Activated CD8-positive, alpha-beta memory T cell treated with anti-CD3 and anti-CD28 coated beads for 4 hours (primary cell): ENCODE measurements at places on chromosomes 2 and 18.

GRCh38 chr2:120906914-120907313, 171.2 kb downstream of the GLI2 start:
- no peak for DNase-seq

GRCh38 chr2:164797627-164798026, 44.0 kb downstream of the COBLL1 start:
- DNase-seq: no peak

DNA sequence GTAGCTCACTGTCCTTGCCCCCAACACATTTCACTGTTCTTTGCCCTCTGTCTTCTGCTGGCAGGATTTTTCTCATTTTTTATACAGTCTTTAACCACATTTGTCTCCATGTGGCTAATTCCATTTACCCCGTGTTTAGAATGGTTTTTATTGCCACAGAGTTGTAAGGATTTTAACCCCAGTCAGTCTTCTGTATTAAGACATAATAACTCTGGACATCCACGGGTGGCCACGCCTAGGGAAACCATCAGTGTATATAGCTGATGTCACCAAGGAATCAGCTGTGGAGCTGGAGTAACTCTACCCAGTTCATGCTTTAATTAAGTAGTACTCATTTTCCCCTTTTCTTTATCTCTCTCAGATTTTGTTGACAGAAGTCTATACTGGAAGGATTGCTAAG, 139.8 kb downstream of the MAP4K4 start:
- no peak for DNase-seq

GRCh38 chr2:234304950-234305349, 191.9 kb downstream of the ARL4C start:
- no peak for DNase-seq

DNA sequence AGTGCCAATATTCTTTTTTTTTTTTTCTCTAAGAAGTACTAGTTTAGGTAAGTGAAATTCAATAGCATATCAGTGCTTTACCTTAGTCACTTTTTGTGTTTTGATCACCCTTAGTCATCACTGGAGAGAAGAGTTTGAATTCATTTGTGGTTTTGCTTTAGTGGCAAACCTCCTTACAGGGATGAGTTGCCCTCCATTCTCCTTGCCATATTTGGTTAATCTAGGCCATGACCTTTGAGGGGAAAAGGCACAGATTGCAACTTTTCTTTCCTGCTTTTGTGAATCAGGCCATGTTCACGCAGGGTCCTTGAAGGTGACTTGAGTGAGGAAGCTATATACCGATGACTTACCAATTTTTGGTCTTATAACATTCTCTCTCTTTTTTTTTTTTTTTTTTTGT, 34.4 kb downstream of the PLEKHA3 start:
- DNase-seq: no peak

- DNase-seq: no peak
These were observed 155.8 kb downstream of the ALPK2 start for GRCh38 chr18:58473071-58473470.

GRCh38 chr2:231626449-231626848, 33.8 kb downstream of the TEX44 start:
- DNase-seq: no peak

DNA sequence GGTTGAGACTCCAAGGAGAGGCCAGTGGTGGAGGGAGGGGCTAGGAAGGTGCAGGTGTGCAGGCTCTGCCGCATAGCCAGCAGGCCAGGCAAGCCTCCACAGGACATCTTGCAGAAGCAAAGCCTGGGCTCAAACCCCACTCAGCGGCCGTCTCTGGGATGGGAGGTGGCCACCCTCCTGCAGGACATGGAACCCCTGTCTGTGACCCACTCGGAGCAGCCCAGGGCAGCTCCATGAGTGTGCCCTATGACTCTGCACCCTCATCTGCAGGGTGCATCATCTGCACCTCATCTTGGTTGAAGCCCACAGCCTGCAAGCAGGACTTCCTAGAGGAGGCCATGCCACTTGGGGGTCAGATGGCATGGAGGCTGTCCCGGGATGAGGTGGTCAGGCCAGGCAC, 46.3 kb downstream of the GPC1 start:
- DNase-seq: no peak

DNA sequence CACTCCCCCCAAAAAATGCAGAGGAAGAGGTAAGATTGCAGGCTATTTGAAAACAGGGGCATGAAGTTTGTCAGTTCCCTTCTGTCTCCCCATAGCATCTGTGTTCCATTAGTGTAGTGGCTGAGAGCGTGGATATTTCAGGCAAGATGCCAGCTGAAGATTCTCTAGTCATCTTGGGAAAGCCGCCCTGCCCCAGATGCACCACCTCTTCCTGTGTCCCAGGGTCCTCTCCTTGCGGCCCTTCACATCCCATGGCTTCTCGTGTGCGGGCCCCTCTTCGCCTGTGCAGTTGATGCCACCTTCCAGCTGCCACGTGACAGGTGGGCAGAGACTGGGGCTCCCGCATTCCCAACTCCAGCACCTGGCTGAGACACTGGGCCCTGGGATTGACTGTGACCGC, 16.1 kb downstream of the TMEM127 start:
- DNase-seq: no peak

GRCh38 chr18:2982022-2982421, 30.9 kb downstream of the LPIN2 start:
- no peak for DNase-seq

DNA sequence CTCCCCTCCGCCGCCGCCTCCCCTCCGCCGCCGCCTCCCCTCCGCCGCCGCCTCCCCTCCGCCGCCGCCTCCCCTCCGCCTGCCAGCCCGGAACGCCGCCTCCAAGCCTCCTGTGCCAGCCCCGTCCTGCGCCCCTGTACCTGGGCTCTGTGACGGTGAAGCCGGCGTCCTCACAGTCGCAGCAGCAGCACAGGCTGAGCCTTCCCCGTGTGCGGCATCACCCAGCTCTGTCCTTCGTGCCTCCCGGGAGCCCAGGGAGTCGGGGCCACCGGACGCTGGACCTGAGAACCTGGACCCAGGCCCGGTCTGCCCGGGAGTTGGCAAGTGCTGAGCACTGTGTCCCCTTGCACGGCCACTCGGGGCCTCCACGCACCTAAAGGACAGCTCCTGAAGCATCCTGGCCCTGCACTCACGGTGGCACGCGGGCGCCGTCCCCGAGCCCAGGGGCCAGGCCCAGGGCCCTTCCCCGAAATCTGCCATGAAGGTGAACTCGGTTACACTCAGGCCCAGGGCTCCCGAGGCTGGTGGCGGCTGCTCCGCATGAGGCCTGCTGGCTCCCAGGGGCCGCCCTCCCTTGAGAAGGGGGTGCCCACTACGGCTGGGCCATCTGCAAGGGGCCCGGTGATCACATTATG, 32.9 kb downstream of the RTP5 start:
- no peak for DNase-seq

DNA sequence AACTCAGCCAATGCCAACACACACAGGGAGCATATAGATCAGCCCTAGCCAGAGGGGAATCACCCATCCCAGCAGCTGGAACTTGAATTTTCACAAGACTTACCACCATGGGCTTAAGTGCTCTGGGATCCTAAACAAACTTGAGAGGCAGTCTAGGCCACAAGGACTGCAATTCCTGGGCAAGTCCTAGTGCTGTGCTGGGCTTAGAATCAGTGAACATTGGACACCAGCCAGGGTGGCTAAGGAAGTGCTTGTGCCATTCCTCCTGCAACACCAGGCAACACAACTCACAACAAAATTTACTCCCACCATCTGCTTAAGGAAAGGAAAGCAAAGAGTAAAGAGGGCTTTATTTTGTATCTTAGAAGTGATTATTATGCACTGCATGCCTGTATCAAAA, 38.9 kb downstream of the SRD5A2 start:
- DNase-seq: no peak

DNA sequence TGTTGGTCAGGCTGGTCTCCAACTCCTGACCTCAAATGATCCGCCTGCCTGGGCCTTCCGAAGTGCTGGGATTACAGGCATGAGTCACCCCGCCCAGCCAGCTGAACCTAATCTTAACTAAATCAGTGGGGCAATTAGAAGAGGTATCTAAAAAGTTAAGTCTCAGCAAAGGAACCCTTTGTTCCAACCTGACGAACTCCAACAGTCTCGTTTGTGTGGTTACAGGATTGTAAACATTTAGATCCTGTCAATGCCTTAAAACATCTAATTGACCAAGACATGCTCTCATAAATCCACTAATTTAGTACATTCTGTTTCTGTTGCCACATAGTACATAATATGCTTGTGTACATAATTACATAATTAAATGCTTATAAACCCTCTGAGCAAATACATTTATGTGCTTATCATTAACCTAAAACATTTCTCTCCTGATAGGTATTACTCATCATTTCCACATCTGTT, 31.1 kb upstream of the STK39 start:
- no peak for DNase-seq

GRCh38 chr18:56977309-56977708, 169.6 kb upstream of the BOD1L2 start:
- no peak for DNase-seq
